ENCODE measurements at places on chromosomes 2 and 18.

DNA sequence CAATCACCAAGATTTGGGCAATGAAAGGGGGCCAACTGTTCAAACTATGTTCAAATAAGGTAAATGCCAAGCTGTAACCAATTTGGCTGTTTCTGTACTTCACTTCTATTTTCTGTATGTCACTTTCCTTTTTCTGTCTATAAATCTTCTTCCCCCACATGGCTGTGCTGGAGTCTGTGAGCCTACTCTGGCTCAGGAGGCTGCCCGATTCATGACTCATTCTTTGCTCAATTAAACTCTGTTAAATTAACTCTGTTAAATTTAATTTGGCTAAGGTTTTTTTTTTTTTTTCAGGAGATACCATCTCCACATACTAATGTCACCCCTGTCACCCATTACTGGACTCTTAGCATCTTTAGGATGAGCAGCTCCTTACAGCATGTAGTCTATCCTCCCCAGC, 178.8 kb upstream of the TWIST2 start:
- no peak for DNase-seq

DNA sequence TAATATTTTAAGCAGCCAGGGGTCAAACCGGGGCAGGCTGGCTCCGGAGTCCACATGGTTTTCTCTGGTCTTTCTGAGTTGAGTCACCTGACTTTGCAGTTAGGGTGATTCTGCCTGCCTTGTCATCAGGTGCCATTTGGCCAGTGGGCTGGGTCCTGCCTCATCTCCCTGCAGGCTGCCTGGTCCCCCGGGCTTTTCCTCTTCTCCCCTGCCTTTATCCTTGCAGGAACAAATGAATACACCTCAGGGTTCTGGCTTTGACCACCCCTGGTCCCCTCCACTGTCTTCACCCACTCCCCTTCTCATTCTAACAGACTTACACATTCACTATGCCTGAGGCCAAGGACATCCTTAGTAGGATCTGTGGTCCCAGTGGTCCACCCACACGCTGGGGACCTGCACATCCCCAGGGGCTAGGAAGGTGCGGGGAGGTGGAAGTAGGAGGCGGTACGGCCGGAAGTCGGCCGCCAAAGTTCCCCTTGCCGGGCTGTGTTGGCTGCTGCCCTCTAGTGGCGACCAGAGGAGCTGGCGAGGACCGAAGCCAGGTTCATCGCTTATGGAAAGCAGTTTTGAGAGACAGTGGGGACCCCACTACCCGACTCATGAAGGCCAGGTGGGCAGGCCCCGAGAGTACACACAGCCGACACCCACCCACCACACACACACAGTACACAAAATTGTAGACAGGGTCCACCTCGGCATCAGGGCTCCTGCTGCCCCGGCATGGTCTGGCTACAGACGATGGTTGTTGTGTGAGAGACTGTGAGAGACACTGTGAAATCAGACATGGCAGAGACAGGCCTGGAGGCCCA, 6.3 kb upstream of the TEX261 start:
- peak; percentile 49 for DNase-seq

DNA sequence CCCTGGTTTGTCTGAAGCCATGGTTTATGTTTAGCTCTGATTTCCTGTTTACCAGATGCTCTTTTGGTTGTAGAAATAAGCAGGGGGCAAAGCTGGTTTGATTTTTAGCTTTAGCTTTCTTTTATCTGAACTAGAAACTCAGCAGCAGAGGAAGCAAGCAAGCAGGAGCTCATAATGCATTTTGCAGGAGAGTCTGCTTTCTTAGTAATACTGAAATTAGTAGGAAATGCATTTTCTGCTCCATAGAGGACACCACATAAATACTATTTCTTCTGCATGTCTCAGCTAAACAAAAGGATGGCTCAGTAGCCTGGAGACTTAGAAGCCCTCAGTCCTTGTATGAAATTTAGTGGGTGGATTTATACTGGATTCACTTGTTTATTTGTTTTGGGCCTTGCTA, 23.1 kb downstream of the DGUOK start:
- DNase-seq, result no peak

GRCh38 chr2:85741211-85741832, 12.5 kb upstream of the ATOH8 start:
- DNase-seq, result no peak

DNA sequence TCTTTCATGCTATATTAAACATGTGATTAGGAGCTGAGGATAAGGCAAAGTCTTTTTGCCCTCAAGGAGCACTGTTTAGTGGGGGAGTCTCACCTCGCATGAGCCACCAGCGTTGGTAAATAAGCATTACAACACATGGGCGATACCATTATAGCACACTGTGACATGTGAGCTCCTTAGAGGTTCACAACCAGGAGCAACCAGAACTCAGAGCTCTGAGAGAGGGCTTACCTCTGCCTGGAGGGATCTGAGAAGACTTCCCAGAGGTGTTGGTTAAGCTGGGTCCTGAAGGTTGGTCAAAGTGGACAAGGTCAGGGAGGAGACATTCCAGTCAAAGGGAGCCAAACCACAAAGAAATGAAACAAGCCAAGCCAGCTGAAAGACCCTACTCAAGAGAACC, 158.8 kb downstream of the ESCO1 start:
- no peak for DNase-seq

Data from Caki2 (cell line).